Fibroblast of lung (primary cell): ENCODE measurements at places on chromosomes 12 and 14. TPM values are rescaled to one million over a fixed set of nuclear protein-coding genes. Genes with fewer than 3 reads are reported as not detected.

The IRAK3 gene
- 7.4 and 11.1 TPM in 2 replicates for total RNA-seq

The DIO2 gene
- total RNA-seq, result 0.77 and 3.3 TPM in 2 replicates

The ACADS gene
- total RNA-seq, result 14.1 and 15.9 TPM in 2 replicates

The TSPAN19 gene
- total RNA-seq, result not detected in 2 replicates

The E2F7 gene
- 4.6 and 9.7 TPM in 2 replicates for total RNA-seq

The HOXC13 gene
- not detected in 2 replicates for total RNA-seq

The FZD10 gene
- total RNA-seq, result under 0.01 TPM in 1 of 2 replicates, not detected in the other

The TMEM116 gene
- total RNA-seq, result 12.3 and 21.8 TPM in 2 replicates
